ENCODE measurements at places on chromosomes 5 and 9. TPM values are rescaled to one million over a fixed set of nuclear protein-coding genes. Genes with fewer than 3 reads are reported as not detected.
A peak's percentile ranks its signal among the peaks of the same experiment; 100 is the strongest.

- no peak for DNase-seq
Measured at GRCh38 chr5:40223884-40224402, 455.8 kb upstream of the PTGER4 start.

DNA sequence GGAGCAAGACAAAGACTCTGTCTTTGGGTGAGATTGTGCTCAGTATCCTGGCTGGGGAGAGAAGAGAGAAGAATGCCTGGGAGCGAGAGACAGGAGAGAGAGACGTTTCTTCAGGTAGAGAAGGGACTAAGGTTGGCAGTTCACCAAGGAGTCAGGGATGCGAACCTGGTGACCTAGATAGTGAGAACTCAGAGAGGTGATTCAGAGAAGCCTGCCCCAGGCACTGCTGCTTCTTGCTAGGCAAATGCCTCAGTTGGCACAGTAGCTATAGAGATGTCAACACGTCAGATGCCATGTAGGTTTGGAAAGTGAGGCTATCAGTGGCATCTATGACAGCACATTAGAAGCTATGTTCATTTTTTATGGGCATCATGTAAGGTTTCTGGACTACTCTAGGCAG, 231.6 kb upstream of the VLDLR start:
- DNase-seq: no peak

Gene ENHO
- total RNA-seq: 5.4 TPM

GRCh38 chr9:7479300-7479699, 320.3 kb downstream of the DMAC1 start:
- DNase-seq: no peak

Gene FSD1L
- total RNA-seq: 5.9 TPM

GRCh38 chr9:92158097-92158601, 42.9 kb upstream of the SPTLC1 start:
- no peak for DNase-seq

GRCh38 chr9:16401701-16402100, 468.8 kb downstream of the BNC2 start:
- DNase-seq: no peak

Gene TLR4
- total RNA-seq: 31.1 TPM

- DNase-seq: no peak
Measured at GRCh38 chr9:128201441-128202369, 1.5 kb upstream of the DNM1 start.

DNA sequence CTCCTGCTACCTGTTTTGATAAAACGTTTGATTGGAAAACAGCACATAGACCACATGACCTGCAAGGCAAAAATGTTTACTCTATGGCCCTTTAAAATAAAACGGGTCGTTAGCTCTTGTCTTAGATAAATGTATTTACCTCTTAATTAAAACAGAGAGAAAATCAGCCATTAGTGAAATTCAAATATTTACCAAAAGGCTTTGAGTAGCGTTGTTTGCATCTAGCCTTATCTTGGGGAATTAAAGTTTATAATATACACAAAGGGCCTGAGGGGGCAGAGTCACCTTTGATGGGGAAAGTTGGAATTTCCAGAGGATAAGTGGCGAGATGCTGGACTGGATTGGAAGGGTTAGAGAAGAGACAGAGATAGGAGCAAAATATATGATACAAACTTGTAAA, 111.3 kb downstream of the FBXO4 start:
- no peak for DNase-seq

- no peak for DNase-seq
Measured at GRCh38 chr5:136309932-136310598, 55.3 kb downstream of the TRPC7 start.

GRCh38 chr5:112202694-112203093, 216.4 kb downstream of the EPB41L4A start:
- DNase-seq: no peak

DNA sequence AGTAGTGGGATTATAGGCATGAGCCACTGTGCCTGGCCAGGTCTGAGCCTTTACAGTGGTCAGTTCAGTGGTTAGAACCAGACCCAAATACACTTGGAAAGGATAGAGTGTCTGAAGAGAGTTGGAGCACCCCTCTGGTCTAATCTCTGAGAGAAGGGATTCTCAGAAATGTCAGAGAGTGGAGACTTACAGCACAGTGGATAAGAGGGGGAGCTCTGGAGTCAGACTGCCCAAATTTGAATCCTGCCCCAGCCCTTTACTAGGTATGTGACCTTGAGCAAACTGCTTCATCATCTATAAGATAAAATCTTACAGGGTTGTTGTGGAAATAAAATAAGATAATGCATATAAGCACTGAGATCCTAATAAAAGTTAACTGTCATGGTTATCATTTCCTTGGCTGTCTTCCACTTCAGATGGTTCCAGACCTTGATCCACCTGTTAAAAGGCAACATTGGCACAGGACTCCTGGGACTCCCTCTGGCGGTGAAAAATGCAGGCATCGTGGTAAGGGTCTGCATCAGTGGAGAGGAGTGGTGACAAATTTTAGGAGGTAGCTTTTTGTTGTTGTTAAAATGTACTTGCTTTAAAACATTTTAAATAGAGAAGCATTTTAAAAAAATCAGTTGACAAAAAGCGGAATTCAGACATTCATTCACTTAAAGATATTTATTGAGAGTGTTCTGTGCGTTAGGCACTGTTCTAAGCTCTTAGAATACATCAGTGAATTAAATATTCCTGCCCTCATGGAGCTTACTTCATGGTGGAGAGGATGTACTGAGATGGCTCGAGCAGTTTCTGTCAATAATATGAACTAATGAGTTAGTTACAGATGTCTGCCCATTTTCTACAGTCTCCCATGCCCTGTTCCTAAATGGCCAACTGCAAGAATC, 16.0 kb downstream of the SLC36A1 start:
- DNase-seq: no peak

- DNase-seq: no peak
Measured at GRCh38 chr5:21774801-21775200, 1078.3 kb downstream of the CDH12 start.

DNA sequence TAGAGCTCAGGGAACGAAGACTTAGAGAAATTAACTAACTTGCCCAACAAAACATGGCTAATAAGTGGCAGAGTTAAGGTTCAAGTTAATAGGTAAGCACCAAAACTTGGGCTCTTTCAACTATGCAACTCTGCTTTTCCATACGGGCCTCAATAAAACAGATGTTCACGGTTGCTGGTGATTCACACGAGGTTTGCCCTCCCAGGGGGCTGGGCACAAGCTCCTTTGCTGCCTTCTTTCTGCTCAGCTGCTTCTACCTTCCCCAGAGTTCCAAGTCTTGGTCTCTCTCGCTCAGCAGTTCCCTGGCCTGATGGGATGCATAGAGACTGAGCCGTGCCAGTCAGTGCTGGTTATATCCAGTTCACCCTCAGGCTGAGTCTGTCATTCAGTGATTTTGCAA, 217.9 kb downstream of the SREK1 start:
- DNase-seq: no peak

Gene KIF24
- 2.6 TPM for total RNA-seq

DNA sequence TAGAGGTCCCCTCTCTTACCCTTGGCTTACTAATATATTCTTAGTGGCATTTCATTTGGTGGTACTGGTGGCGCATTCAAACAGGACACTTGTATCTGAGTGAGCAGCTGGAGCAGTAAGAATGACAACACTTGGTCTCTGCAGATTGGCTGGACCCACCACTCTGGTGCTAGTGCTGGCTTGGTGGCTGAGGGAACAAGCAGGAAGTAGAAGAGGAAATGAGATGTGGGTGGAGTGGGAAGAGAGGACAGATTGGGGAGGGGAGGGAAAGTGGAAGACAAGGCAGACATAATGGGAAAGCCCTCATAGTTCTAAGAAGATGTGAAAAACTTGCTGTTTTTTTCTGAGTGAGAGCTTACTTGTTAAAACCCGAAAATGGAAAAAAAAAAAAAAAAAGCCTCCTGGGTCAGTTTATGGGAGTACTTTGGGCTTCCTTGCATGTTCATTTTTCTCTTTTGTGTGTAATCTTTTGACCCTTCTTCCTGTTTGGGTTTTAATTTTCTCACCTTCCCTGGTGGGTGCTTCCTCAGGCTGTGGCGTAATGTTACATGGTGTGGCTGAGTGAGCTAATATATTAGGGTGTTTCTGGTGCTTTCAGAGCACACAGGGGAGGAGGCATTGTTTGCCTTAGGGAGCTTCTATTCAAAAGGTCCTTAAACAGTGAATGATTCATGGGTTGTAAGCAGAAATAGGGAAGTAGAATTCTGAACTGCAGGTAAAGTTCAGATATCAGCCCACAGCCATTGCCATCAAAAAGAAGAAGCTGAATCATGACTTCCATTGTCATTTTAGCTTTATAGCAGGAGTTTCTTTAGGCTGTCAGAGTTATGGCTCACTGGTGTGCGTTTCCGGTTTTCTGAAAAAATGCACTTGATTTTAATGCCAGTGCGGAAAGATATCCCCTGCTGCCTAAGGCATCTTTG, 52.3 kb downstream of the TLE4 start:
- DNase-seq: no peak

Gene TPD52L3
- not detected for total RNA-seq

GRCh38 chr9:131347376-131348020, 46.4 kb upstream of the PRRC2B start:
- no peak for DNase-seq

DNA sequence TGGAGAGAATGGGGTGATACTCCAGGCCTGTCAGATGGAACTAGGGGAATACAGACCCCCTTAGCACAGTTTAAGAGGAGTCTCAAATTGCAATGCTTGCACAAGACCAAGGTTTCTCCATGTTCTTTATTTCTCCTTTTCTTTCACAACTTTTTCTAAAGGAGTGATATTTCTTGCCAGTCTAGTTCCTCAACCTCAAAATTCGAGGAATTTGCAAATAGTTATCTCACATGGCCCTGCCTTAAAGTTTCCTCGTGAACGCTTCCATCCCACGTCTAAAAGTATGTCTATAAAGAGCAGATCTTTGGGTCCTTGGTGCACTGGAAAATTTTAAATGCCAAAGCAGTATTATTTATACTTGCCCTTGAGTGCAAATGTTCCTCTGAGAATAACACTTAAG, 373.8 kb upstream of the KLF4 start:
- DNase-seq: no peak

Gene NR2F1
- total RNA-seq: 63.6 TPM

DNA sequence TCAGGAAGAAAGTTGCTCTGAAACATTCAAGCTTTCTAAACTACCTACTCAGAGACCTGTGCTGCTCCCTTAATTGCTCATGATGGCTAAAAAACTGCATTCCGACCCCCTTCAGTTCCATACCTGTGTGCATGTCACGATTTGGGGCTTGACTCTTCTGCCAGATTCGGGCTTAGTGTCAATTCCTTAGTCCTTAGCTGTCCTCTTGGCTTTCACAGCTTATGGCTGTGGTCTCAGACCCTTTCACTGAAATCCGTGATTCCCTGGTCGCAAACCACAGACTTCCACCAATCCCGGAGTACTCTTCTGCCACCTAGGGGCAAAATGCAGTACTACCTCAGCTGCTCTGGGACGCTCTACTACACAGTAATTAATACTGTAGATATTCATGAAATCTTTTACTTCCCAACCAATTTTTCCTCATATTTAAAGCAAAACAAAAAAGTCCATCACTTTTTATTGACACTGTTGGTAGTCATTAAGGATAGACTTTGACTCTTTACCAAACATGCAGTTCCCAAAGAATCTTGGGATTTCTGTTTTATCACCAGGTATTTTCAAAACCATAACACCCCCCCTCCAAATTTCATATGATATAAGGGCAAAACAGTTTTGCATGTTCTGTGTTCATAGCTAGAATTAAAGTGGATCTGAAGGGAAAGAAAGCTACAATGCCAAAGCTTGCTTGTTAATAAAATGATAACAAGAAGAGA, 617.4 kb downstream of the SLCO4C1 start:
- DNase-seq: peak; percentile 33

DNA sequence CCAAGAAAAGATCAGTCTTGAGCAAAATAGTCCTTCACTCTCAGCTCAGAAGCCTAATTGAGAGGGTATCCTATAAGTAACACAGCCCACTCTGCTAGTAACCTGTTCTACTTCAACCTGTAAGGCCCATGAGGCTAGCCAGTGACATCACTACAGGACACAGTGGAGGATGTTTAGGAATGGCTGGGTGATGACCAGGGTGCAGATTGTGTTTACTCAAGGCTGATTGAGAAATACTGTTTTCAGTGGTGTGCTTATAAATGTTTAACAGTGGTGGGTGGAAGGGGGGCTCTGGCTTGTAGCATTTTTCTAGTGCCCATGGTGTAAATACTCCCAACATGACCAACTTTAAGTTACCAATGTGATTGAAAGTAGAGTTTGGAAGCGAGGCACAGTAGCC, 159.8 kb upstream of the CCDC152 start:
- no peak for DNase-seq

DNA sequence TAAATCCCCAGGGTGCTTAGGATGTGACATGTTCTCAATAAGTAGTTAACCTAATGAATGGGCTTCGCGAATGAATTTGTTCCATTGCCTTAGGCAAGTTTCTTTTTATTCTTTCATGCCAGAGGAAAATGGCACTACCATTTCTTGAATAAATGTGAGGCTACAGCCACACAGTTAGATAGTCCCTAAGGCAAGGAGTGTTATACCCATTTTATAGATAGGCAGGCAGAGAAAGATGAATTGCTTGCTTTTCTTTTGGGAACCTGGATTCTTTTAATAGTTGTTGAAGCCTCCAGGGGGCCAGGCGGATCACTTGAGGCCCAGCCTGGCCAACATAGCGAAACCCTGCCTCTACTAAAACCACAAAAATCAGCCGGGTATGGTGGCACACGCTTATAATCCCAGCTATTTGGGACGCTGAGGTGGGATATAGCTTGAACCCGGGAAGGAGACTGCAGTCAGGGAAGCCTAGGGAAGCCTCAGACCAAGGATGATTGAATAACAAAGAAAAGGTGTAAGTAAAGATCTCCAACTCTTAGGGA, 943 bp downstream of the NOP16 start:
- DNase-seq: no peak

- no peak for DNase-seq
Measured at GRCh38 chr5:98106116-98107031, 667.1 kb upstream of the RGMB start.

DNA sequence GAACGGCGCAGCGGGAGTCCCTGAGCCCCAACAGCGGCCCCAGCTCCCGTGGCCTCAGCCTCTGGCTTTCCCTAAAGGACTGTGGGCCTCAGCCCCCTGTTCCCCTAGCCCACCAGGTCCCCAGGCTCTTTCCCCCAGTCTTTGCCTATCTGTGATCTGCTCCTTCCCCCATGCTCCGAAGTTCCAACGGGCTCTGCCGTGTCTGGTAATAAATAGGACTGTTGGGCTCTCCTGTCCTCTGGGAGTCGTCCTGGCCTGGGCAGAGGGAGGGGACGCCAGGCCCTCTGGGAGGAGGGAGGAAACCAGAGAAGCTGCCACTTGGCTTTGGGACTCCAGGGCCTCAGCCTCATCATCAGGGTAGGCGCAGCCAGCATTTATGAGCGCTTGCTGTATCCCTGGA, 28.1 kb downstream of the ADGRD2 start:
- DNase-seq: no peak

Gene LCN2
- total RNA-seq: not detected

DNA sequence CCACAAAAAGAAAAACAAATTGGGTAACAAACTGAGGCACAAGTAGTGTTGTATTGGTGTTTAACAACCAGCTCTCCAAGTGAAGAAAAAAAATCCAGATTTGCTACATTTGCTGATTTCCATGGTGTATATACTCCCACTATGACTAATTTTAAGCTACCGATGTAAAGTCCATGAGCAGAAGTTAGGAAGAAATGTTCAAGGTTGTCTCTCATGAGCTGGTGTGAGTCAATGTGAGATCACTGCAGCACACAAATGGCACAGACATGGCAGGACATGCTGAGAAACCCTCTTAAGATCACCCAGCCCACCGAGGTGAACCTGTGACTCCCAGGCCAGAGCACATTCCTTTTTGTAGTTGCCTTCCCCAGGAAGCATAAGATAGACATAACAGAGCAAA, 36.2 kb downstream of the SLC44A1 start:
- DNase-seq: no peak

Gene HACD4
- 4.0 TPM for total RNA-seq
